ENCODE measurements at places on chromosomes 13 and 19.

DNA sequence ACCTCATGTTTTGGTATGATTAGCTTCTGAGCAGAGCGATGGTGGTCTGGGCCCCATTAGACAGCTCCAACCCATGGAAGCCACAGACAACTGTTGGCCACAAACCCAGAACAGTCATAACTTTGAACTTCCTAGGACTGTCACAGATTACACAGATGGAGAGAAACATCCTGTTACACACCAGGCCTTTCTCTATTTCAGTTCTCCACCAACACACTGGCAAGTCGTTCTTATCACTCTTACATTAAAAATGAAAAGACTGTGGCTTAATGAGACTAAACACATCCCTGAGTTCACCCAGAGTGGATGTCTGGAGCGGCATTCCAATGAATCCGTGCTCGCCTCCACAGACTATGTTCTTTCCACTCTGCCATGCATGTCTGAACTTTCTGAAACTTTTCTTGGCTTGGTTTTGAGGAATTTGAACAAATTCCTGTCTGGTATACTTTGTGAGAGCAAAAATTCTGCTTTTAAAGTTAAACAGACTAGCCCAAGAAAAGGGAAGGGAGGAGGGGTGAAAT is 109.1 kb downstream of the NALCN start:
- no peak for ATAC-seq

GRCh38 chr13:44373247-44373600 is 400 bp upstream of the SERP2 start:
- peak; percentile 50 for ATAC-seq

DNA sequence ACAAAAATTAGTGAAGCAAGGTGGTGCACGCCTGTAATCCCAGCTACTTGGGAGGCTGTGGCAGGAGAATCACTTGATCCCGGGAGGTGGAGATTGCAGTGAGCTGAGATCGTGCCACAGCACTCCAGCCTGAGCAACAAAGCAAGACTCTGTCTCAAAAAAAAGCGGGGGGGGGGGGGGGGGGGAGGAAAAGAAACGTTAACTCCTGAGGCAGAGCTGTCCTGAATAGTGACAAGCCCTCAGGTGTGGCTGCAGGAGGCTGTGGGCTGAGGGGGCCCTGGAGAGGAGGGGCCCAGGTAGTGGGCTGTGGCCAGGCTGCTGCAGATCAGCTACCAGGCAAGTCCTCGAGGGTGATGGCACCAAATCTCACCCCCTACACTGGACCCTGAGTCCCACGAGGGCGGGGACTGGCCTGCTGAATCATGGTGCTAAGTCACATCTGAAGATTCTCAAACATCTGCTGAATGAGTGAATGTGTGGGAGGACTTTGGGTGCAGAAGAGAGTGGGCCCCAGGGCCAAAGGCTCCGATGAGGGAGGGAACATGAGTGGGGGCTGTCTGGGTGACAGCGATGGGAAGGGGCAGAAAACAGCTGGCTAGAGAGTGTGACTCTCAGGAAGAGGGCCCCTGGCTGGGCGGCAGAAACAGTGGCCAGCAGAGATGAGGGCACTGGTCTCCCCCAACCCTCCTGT is 24.6 kb upstream of the ATP1A3 start:
- ATAC-seq: no peak

DNA sequence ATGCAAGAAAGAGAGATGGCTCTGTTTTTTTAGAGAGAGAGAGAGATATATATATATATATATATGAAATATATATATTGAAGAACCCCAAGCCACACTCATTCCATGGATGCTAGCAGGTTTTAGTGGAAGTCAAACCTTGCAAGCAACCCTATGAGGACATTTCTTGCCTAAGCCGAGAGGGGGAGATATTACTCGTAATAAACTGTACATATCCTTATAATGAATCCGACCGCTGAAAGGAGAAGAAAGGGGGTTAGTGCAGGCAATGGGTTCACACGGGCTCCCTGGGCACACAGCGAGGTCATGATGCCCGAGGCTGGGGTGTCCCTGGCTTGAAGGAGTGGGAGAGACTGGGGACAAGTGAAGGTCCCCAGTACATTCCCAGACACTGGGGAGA is 78.3 kb downstream of the IER2 start:
- no peak for ATAC-seq

- no peak for ATAC-seq
Measured at GRCh38 chr19:50662651-50663481, 13.6 kb downstream of the C19orf81 start.

- peak; percentile 87 for ATAC-seq
Measured at GRCh38 chr19:48676887-48677286, 4.1 kb upstream of the NTN5 start.

- ATAC-seq: no peak
Measured at GRCh38 chr13:24984134-24984533, 111.8 kb upstream of the PABPC3 start.

DNA sequence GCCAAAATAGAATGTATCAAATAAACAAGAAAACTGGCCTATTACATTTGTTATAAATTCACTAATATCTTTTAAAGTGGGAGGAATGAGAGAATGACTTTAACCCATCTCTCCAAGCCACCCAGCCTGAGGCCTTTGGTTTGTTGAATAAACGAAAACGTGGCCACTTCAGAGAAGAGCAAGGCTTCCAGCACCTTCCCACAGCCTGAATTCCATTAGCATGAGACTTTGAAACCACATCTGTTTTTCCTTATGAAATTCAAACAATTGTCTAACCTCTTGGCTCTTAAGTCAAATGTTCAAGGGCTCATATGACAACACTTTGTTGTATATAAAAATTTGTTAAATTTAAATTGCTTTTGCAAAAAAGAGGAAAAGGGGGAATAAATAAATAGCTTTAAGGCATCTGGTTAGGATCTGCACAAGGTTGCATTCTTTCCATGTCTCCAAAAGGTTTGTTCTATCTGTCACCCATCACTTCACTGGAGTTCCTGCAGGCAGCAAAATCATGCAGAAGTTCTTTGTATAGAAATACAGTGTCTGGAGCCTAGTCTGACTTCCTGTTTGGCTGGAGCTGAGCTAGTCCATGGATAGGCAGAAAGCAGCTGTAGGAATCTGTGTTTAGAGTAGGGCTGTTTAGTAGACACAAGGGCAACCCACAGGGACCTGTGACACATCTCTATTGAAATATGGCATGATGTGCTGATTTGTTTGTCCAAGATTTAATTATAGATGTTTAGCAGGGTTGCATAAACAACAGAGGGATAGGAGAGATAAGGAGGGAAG is 502.3 kb downstream of the KCTD12 start:
- ATAC-seq: peak; percentile 47

GRCh38 chr19:3632098-3632497 is 5.5 kb upstream of the CACTIN start:
- no peak for ATAC-seq

DNA sequence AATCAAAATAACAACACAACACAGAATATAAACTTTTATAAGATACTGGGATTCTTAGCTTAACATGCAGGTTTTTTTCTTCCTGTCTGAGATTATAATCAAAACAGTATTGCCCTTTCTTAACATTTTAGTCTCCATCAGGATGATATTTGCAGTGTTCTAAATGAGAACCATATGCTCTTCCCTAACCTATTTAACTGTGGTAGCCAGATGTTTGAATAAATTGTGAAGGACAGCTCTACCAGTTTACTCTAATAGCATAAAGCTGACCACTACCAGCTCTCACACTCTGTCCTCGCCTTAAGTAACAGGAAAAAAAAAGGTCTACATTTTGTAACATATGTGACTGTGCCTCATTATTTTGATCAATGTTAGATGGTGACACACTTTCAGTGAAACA is 618.7 kb upstream of the SGCG start:
- no peak for ATAC-seq

All from esophagus mucosa (tissue), 1 donor.